ENCODE measurements at places on chromosomes 4 and X. TPM values are rescaled to one million over a fixed set of nuclear protein-coding genes. Genes with fewer than 3 reads are reported as not detected.

RPA4 gene
- 0.34 TPM for total RNA-seq

SFRP2 gene
- total RNA-seq = not detected

WDR44 gene
- total RNA-seq = 20.3 TPM

POLA1 gene
- total RNA-seq = 7.5 TPM

HEPH gene
- total RNA-seq = 0.14 TPM

SCD5 gene
- 7.5 TPM for total RNA-seq

BMX gene
- total RNA-seq = not detected

CFAP99 gene
- not detected for total RNA-seq

HSPA4L gene
- total RNA-seq = 36.7 TPM

USP11 gene
- total RNA-seq = 14.6 TPM
